NCI-H226 (cell line): ENCODE measurements at places on chromosomes 5 and 9.
A peak's percentile ranks its signal among the peaks of the same experiment; 100 is the strongest.

DNA sequence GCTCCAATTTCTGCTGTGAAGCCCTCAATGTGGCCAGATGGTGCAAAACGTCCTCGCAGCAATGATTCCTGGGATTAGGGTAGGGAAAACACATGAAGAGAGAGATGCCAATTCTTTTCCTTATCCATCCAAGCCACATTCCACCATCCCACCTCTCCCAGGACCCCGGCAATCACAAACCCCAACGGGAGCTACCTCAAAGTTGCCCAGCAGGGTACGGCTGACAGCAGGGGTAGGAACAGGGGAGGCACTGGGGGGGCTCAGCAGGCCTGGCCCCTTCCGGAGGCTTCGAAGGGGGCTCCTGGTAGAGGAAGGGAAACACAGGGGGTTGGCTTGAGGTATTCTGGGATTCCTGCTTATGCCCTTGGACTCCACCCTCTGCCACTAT, 3.4 kb upstream of the STOML2 start:
- DNase-seq: no peak

DNA sequence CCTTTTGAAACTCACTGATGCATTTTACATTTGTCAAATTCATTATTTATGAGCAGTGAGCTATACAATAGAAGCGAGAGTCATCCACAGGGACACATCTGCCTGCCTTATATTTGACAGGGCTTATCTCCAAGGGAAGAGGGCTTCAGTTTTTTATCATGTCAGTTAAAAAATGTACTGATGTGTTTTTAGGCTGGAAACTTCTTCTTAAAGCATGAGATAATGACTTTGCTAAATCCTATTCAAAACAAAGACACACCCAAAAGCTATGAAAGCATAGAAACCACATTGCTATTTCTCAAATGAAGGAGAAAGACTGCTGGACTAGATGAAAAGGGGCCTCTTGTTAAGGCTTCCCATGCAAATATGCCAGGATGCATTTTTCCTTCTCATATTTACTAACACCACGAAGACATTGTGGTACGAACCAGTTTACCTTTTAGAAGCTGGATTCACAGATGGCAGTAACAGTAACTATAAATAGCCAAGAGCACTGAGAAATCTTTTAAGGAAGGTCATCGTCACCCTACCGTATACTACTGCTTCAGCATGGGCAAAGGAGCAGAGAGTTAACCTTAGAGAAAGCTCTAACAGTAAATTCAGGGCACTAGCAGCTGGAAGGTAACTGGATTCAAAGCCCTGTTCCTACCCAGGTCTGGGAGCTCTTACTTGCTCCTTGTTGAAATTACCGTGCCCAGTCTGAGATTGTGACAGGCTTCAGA, 86.3 kb upstream of the IFNK start:
- DNase-seq: no peak

DNA sequence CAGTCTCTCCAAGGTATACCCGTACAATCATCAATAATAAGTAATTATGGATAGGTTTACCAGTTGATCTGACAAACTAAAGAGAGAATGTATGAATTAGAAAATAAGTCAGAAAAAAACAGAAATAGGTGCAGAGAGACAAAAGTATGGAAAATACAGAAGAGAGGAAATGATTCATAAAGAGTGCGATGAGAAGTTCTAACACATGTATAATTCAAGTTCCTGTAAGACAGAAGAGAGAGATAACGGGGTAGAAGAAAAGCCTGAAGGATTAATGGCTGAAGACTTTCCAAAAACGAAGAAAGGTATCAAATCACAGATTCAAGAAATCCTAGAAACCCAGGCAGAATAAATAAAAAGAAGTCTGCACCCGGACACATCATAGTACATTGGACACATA, 16.2 kb upstream of the SMU1 start:
- DNase-seq: peak; percentile 2

GRCh38 chr5:124355928-124356327, 390.5 kb downstream of the ZNF608 start:
- DNase-seq: no peak

GRCh38 chr5:124920909-124921666, 174.6 kb upstream of the ZNF608 start:
- no peak for DNase-seq

DNA sequence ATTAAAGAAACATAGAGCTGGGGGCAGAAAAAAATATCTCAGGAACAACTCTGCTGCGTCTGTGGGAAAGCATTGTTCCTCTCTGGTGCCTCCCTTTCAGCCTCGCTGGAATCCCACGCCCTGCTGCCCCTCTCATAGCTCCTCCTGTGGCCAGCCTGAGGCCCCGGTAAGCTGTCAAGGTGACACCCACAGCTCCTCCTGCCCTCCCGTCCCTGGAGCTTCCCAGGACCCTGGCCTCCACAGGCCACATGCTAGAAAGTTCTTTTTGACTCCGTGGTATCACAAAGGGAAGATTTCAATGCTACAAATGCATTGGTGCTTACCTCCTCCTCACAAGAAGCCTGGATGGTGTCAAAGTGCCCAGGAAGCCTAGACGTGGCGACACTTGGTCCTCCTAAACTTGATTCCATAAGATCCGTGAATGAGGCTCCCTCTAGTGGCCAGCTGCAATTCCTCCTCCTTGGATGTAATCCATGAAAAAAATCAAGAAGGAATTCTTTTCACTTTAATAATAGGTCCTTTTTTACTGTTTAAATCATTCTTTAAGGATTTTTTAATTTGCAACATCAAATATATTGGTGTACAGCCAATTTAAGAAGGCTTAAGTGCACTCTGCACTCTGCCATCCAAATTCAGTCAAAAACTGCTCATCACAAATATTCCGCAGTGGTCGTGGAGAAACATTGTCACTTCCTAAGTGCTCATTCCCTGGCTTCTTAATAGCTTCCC, 104.9 kb downstream of the CFAP90 start:
- DNase-seq: no peak

- DNase-seq: no peak
Observed at GRCh38 chr5:88085462-88085861, 183.2 kb downstream of the TMEM161B start.

- DNase-seq: no peak
Observed at GRCh38 chr5:61309115-61309514, 22.9 kb upstream of the ZSWIM6 start.

DNA sequence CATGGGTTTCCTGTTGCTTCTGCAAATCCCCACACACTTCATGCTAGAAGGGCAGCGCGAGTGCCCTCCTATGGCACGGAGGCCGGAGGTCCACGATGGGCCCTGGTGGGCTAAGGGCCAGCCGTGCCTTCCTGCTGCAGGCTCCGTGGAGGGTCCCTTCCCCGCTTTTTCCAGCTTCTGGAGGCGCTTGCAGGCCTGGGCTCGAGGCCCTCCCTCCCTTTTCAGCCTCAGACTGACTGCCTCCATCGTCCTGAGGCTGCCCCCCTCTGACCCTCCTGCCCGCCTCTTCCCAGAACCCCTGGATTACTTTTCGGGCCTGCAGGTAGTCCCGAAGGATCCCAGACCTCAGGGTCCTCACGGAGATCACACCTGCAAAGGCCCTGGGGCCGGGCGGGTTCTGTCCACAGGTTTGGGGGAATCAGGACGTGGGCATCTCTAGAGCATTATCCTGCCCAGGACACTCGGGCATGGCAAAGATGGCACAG, 3.2 kb upstream of the TERT start:
- no peak for DNase-seq

DNA sequence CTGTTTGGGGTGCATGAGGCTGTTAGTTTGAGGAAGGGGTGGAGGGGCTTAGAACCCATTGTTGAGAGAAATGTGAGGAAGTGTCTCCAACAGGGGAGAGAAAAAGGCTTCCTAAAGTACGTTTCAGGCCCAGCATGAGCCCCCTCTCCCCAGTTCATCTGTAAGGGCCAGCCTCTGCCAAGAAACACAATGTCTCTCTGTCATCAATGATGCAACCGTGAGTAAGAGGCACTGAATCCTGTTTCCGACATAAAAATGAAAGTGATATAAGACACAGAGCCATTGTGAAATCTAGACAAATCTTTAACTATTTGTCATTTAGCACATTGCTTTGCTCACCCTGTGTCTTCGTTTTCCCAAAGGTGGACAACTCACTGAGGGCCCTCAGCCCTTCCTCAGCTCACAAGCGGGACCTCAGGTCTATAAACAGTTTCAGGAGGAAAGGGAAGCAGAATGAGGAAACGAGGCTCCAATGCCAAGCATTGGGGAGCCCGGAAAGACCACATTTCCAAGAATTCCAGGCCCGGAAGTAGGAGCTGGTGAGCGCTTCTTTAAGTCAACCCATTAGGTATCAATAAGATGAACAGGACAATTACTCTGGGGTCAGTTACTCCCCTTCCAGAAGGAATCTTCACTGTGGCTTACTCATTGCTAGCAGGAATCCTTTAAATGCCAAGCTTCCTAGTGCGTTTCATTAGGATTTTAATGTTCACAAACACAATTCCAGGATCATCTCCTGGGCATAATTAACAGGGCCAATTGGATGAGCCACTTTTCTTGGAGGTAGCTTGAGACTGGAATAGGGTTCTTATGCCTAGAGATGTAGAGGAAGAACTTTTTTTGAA, 59.0 kb upstream of the KLF4 start:
- peak; percentile 71 for DNase-seq

- no peak for DNase-seq
Observed at GRCh38 chr5:103847060-103847459, 284.5 kb upstream of the NUDT12 start.
